ENCODE measurements at places on chromosomes 3 and 15. TPM values are rescaled to one million over a fixed set of nuclear protein-coding genes. Genes with fewer than 3 reads are reported as not detected.

- DNase-seq, result no peak
Observed at GRCh38 chr3:37934631-37935289, 55.8 kb upstream of the VILL start.

TTLL13 gene
- 0.63 TPM for total RNA-seq

KLHL40 gene
- total RNA-seq, result not detected

DNA sequence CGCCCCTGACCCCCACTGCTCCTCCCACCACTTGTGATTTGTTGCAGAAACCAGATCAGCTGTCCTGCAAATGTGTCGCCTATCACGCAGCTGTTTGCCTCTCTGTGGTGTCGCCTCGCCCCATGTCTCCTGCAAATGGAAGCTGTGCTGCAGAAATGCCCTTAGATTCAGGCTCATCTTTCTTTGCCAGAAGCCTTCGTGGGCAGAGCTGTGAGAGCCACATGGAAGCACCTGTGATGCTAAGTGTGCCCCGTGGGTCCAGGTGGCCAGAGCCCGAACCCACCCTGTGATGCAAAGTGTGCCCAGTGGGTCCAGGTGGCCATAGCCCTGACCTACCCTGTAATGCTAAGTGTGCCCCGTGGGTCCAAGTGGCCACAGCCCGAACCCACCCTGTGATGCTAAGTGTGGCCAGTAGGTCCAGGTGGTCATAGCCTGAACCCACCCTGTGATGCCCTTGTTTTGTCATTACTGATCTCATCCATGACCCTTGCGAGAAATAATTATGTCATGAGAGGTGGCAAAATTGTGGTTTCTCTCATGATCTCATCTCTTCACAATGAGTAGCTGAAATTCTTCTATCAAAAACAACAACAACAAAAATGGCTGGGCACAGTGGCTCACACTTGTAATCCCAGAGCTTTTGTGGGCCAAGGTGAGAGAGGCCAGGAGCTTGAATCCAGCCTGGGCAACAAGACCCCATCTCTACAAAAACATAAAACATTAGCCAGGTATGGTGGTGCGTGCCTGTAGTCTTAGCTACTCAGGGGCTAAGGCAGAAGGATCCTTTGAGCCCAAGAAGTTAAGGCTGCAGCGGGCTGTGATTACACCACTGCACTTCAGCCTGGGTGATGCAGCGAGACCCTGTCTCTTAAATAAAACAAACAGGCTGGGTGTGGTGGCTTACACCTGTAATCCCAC lies 187.4 kb downstream of the GOLGA6L6 start:
- peak; percentile 52 for DNase-seq

DNA sequence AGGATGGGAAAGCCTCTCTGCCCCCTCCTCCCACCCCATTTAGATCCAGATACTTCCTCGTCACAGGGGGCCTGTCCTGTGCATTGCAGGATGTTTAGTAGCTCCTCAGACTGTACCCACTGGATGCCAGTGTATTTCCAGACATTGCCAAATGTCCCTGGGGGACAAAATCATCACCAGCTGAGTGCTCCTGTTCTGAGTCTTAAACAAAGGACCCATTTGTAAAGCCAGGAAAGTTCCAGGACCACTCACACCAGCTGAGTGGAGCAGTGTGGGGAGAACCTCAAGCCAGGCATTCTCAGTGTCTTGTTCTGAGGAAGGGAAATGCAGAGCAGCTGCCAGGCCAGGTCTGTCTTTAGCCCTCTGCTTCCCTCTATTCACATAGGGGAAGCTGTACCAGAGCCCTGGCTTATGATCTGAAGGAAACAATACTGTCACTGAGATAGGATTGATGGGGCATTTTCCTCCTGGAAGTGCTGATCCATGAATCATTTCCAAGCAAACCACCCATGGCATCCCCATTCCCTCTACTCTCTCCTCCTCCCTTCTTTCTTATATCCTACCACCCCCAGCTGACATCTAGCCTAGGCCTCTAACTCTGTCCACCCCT lies 67.4 kb upstream of the MEX3B start:
- DNase-seq, result no peak

GRCh38 chr15:69629631-69630161 lies 177.1 kb downstream of the RPLP1 start:
- no peak for DNase-seq
